ENCODE measurements at places on chromosomes 3 and 15. TPM values are rescaled to one million over a fixed set of nuclear protein-coding genes. Genes with fewer than 3 reads are reported as not detected.

The TIGIT gene
- not detected for total RNA-seq

The RTP1 gene
- total RNA-seq: not detected

The DZIP1L gene
- 2.7 TPM for total RNA-seq

The ZBBX gene
- total RNA-seq: not detected

The DPPA2 gene
- not detected for total RNA-seq

The NEK10 gene
- 0.65 TPM for total RNA-seq

The C15orf39 gene
- total RNA-seq: 4.1 TPM

The FOXB1 gene
- not detected for total RNA-seq

The PDZRN3 gene
- 0.11 TPM for total RNA-seq

The SMCO1 gene
- not detected for total RNA-seq

The CDHR4 gene
- total RNA-seq: not detected

The LTK gene
- 0.09 TPM for total RNA-seq

The CD86 gene
- not detected for total RNA-seq

The WDR6 gene
- total RNA-seq: 94.9 TPM

The GPR156 gene
- under 0.01 TPM for total RNA-seq

The DOCK3 gene
- under 0.01 TPM for total RNA-seq

The PROS1 gene
- total RNA-seq: 17.3 TPM
